MCF 10A (cell line): ENCODE measurements at places on chromosomes 4 and X. TPM values are rescaled to one million over a fixed set of nuclear protein-coding genes. Genes with fewer than 3 reads are reported as not detected.

DNA sequence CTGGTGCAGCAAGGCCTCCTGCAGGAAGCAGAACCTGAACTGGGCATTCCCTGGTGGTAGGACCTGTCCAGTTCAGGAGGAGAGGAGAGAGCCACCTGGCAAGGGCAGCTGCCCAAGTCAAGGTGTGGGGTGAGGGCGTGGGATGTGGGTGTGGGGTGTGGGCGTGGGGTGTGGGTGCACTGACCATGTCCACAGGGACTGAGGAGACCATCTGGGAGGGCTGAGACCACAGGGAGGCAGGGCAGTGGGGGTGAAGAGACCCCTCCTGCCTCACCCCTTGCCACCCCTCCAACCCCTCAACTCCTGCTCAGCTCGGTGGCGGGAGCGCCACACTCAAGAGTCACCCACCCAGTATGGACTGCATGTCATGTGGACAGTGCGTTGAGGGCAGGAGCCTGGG is 117.9 kb downstream of the CPZ start:
- no peaks in the 10 kb centered on the region for H3K4me1 ChIP-seq
- H3K27me3 ChIP-seq: no peaks in the 10 kb centered on the region
- H3K27ac ChIP-seq: no peak overlapping the region

- no peaks in the 10 kb centered on the region for H3K27me3 ChIP-seq
- peaks cover 10% of the 10 kb centered on the region for H3K4me1 ChIP-seq
- no peak overlapping the region for H3K27ac ChIP-seq
- no peak overlapping the region for H3K4me3 ChIP-seq
- no peaks in the 10 kb centered on the region for H3K36me3 ChIP-seq
These were observed 227.0 kb downstream of the CPE start for GRCh38 chr4:165605811-165606210.

- H3K27me3 ChIP-seq: no peaks in the 10 kb centered on the region
- DNase-seq: peak; percentile 32
- no peak overlapping the region for H3K4me3 ChIP-seq
- no peak overlapping the region for H3K27ac ChIP-seq
- peaks cover 74% of the 10 kb centered on the region for H3K36me3 ChIP-seq
These were observed 41.4 kb upstream of the MSANTD1 start for GRCh38 chr4:3207531-3208037.

- no peaks in the 10 kb centered on the region for H3K27me3 ChIP-seq
- H3K4me1 ChIP-seq: peaks cover 15% of the 10 kb centered on the region
- H3K4me3 ChIP-seq: no peak overlapping the region
These were observed 78.9 kb downstream of the NDST3 start for GRCh38 chr4:118113220-118113619.

- peaks cover 2% of the 10 kb centered on the region for H3K36me3 ChIP-seq
- H3K4me3 ChIP-seq: peak overlapping the region; percentile 44
- no peaks in the 10 kb centered on the region for H3K27me3 ChIP-seq
- peak; percentile 86 for DNase-seq
- peak overlapping the region; percentile 93 for H3K27ac ChIP-seq
These were observed 20.4 kb downstream of the TMEM131L start for GRCh38 chr4:153486281-153487151.

- H3K27ac ChIP-seq: peak overlapping the region; percentile 86
- H3K36me3 ChIP-seq: peaks cover 7% of the 10 kb centered on the region
- peak overlapping the region; percentile 82 for H3K4me3 ChIP-seq
- H3K4me1 ChIP-seq: peaks cover 18% of the 10 kb centered on the region
- DNase-seq: no peak
These were observed 386 bp upstream of the TMEM184C start for GRCh38 chr4:147616849-147617172.

- no peak for DNase-seq
- H3K27ac ChIP-seq: no peak overlapping the region
- peaks cover 8% of the 10 kb centered on the region for H3K4me1 ChIP-seq
- H3K27me3 ChIP-seq: no peaks in the 10 kb centered on the region
- H3K4me3 ChIP-seq: no peak overlapping the region
- no peaks in the 10 kb centered on the region for H3K36me3 ChIP-seq
These were observed 216.4 kb upstream of the GYPA start for GRCh38 chr4:144356941-144357381.

- H3K4me1 ChIP-seq: peaks cover 10% of the 10 kb centered on the region
- no peaks in the 10 kb centered on the region for H3K27me3 ChIP-seq
- H3K4me3 ChIP-seq: no peak overlapping the region
- H3K36me3 ChIP-seq: no peaks in the 10 kb centered on the region
- no peak overlapping the region for H3K27ac ChIP-seq
- DNase-seq: peak; percentile 82
These were observed 121.1 kb upstream of the OTUD4 start for GRCh38 chr4:145301386-145302080.

GRCh38 chrX:68895341-68895755 is 66.5 kb downstream of the EFNB1 start:
- DNase-seq: peak; percentile 68
- H3K4me3 ChIP-seq: no peak overlapping the region
- no peaks in the 10 kb centered on the region for H3K4me1 ChIP-seq
- no peaks in the 10 kb centered on the region for H3K36me3 ChIP-seq
- H3K27me3 ChIP-seq: peaks cover 57% of the 10 kb centered on the region
- no peak overlapping the region for H3K27ac ChIP-seq

- peak; percentile 83 for DNase-seq
- no peaks in the 10 kb centered on the region for H3K36me3 ChIP-seq
- peak overlapping the region; percentile 78 for H3K27ac ChIP-seq
- no peaks in the 10 kb centered on the region for H3K27me3 ChIP-seq
These were observed 173.7 kb downstream of the PABPC4L start for GRCh38 chr4:134027931-134028330.

DNA sequence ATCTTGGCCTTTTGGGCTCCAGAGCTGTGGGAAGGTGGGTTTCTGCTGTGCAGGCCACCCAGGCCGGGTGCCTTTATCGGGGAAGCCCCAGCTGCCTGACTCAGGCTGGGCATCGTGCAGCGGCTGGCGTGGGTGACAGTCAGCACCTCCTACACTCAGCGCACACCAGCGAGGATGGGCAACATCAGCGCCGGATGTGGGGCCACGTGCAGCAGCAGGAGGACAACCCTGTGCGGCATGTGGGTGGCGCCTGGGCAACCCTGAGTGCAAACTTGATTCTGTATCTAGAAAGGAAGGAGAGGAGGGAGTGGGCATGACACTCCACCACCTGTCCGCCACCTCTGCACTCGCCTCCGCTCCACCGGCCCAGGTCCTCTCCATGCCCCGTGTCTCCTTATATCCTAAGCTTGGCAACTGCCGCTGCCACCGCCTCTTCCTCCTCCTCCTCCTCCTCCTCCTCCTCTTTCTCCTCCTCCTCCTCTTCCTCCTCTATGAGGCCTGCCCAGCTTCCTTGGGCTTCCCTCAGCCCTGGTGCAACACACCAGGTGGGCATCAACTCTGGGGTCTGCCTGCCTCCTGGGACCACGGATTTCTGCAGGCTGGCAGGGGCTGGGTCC is 107.4 kb upstream of the AFAP1 start:
- H3K27me3 ChIP-seq: peaks cover 31% of the 10 kb centered on the region
- DNase-seq: no peak
- H3K4me3 ChIP-seq: no peak overlapping the region
- no peaks in the 10 kb centered on the region for H3K4me1 ChIP-seq

The NUP62CL gene
- 4.8 and 7.3 TPM in 2 replicates for total RNA-seq

The TLR2 gene
- 0.23 and 0.49 TPM in 2 replicates for total RNA-seq

The RAB33A gene
- total RNA-seq: not detected in 2 replicates

The PABPC5 gene
- total RNA-seq: not detected in 2 replicates

The CENPVL2 gene
- not detected in 2 replicates for total RNA-seq
